ENCODE measurements at places on chromosomes 5 and 9.

DNA sequence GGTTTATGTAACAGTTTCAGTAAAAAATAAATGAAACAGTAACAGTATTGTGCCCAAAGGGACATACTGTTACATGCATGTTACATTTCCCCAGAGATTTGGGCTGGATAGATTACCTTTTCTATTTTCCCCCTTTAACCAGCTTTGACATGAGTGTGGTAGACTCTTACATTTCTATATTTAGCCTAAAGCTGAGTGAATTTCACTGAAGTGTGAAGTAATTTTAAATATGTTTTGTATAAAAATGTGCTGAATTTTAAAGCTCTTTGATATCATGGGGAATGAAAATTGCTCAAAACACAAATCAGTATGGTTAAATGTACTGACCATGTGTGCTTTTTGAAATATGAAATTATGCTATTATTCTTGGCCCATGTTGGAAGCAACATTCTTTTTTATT, 122.3 kb upstream of the CDH10 start:
- DNase-seq, result no peak

GRCh38 chr9:4985386-4986266, 554 bp downstream of the JAK2 start:
- peak; percentile 40 for DNase-seq

DNA sequence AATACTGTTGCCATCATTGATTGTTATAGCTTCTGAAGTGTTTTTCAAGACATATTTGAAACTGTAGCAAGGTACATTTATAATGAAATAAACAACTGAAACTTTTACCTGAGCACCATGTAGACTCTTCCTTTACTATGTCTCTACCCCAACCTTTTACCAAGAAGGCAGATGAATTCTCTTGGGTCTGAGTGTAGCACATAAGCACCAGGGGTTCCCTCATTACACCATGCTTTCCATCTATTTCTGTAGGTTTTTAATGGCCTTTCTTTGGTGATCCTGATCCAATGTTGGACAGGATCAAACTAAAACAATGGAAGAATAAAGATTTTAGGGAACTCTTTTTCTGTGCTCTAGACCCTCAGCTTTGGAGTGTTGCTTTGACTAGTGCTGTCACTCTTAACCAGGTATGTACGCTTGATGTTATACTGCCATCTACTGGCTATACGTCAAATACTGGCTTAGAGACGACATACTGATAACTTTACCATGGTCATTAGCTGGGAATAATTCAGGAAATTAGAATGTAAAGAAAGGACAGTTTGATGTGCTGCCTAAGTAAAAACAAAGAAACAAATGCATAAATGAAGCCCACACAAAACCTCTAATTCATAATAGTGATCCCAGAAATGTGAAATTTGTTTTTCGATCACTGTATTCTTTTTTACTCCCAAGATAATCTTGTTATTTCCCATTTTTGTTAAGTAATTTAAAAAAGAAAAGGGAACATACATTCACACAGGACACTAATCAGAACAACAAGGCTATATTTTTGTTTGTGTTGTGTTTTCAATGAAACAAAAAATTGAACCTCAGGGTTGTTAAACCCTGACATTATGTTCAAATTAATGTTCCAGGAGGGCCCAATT, 30.7 kb downstream of the IFNW1 start:
- peak; percentile 71 for DNase-seq

- no peak for DNase-seq
These were observed 35.6 kb downstream of the IL6ST start for GRCh38 chr5:55959208-55959607.

- no peak for DNase-seq
These were observed 28.3 kb downstream of the TCF7 start for GRCh38 chr5:134142806-134143205.

- DNase-seq, result no peak
These were observed 31.9 kb upstream of the TARS1 start for GRCh38 chr5:33408816-33409215.

GRCh38 chr9:124202447-124202971, 55.2 kb upstream of the NEK6 start:
- DNase-seq, result no peak

- peak; percentile 79 for DNase-seq
These were observed 1.1 kb downstream of the MAMDC2 start for GRCh38 chr9:70044490-70045307.

- DNase-seq, result no peak
These were observed 217.9 kb downstream of the SREK1 start for GRCh38 chr5:66362046-66362445.

- peak; percentile 23 for DNase-seq
These were observed 271.1 kb downstream of the DENND1A start for GRCh38 chr9:123658792-123659191.

DNA sequence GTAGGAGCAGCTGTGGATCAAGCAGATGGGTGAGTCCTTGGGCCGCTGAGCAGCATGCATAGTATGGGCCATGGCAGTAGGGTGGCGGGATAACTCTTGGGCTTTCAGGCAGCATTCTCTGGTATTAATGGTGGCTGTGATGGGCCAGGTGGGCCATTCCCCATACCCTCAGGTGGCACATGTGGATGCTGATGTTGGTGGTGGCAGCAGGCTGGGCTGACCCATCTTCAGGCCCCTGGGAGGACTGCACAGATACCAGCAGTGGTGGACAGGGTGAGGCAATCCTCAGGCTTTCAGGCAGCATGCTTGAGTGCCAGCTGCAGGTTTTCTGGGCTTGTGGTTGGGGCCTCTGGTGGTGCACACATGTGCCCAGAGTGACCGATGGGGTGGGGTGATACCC, 27.1 kb upstream of the C6 start:
- DNase-seq, result no peak
